Hematopoietic multipotent progenitor cell treated with erythropoietin and hydrocortisone succinate and interleukin-3 and kit ligand, for 6 days (in vitro differentiated cells): ENCODE measurements at places on chromosomes 5 and 9.

DNA sequence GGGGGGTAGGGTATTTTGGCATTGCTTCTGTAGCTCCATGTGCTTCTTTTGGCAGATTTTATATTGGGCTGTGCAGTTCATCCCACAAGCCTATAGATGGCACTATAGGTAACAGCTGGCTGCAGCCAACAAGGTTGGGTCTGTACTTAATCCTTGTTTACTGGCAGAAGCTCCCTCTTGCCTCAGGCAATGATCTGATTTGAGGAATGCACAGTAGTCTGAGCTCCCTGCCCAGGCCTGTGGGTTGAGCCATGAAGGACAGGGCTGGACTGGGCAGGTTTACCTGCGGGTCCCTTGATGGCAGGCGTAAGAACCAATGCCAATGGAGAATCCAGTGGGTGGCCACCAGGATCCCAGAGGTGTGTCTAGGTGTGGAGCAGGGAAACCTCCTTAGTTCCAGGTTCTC, 11.7 kb upstream of the OR1J2 start:
- DNase-seq, result peak; percentile 66

DNA sequence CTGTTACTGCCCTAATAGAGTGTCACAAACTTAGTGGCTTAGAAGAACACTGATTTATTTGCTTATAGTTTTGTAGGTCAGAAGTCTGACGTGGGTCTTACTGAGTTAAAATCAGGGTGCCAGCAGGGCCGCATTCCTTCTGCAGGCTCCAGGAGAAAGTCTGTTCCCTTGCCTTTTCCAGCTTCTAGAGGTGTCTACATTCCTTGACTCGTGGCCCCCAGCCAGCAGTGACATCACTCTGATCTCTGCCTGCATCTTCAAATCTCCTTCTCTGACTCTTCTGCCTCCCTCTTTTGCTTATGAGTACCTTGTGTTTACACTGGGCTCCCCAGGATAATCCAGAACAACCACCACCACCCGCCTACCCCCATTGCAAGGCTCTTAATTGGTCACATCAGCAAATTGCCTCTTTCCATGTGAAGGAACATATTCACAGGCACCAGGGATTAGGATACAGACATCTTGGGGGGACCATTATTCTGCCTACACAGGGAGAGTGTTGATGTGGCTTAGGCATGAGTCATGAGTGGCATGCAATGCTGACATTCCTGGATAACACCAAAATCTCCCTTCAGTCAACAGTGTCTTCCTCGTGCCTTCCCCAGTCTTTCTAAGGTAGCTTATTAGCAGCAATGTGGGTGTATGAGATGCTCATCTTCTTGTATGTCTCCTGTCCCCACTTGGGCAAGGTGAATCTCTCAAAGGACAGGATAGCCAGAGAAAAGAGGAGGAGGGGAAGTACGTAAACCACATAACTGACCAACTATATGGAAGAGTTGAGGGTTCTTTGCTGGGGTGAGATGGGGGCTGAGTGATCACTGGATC, 24.4 kb downstream of the CYFIP2 start:
- no peak for DNase-seq

GRCh38 chr5:173394701-173395100, 66.5 kb upstream of the STC2 start:
- DNase-seq, result no peak

DNA sequence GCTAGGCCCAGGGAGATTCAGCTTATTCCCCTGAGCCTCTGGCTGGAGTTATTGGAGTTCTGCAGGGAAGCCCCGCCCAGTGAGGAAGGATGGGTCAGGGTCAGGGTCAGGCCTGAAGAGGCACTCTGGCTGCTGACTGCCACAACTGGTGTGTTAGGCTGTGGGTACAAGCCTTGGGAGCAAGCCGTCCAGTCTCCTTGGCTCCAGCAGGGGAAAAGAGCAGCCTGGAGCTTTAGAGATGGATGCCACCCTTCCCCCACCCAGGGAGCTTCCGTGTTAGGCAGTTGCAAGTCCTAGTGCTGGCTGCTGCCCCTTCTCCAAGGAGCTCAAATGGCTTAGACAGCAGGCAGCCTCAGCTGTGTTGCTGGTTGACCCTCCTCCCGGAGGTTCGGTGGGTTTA, 34.4 kb upstream of the TAF11L2 start:
- DNase-seq, result no peak

- no peak for DNase-seq
These were observed 115.9 kb downstream of the DROSHA start for GRCh38 chr5:31415960-31416359.

GRCh38 chr5:141811287-141812155, 66.7 kb downstream of the PCDH1 start:
- peak; percentile 65 for DNase-seq

GRCh38 chr9:85258236-85258635, 483.5 kb downstream of the AGTPBP1 start:
- DNase-seq, result no peak

GRCh38 chr9:134655586-134656333, 14.2 kb downstream of the COL5A1 start:
- no peak for DNase-seq

DNA sequence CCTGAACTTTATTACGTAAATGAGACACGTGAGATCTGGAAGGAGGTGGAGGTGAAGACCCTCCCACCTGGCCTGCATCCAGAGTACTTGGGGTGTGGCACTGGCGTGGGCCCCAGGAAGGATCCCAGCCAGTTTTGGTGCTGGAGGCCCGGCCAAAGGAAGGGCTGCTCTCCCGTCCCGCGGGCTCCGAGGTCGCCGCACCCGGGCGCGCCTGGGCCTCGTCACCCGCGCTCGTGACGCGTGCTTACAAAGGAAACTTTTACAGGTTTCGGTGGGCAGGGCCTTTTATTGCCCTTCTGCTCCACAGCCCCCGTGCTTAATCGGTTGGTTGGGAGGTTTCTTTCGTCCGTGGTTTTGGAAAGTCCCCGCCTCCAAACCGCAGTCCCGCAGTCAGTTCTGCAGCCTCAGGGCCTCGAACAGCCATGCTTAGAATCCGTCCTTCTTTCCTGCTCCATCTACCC, 29.2 kb downstream of the CDKN2A start:
- DNase-seq, result peak; percentile 42

- no peak for DNase-seq
These were observed 220.8 kb upstream of the RFX3 start for GRCh38 chr9:3746296-3747275.

- no peak for DNase-seq
These were observed 29.6 kb downstream of the ANKDD1B start for GRCh38 chr5:75640826-75641225.

GRCh38 chr5:146076028-146076427, 29.3 kb downstream of the PLAC8L1 start:
- peak; percentile 71 for DNase-seq

- no peak for DNase-seq
These were observed 1298.3 kb upstream of the WWC1 start for GRCh38 chr5:166992874-166993722.

DNA sequence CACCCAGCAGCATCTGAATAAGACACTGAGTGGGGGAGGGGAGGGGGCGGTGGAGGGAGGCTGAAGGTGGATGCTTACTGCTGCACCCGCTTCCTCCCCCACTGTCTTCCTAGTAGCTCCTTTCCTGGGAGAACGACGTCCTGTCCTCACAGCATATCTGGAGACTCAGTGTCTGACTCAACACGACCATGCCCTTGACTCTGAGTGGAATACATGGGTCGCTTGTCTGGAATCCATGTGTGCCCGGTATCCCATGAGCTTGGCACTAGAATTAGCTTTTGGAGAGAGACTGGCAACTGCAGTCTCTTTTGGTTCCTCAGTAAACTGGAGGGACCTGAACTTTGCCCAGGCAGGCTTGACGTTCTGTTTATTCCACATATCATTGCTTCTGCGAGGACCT, 125.4 kb upstream of the FAM120A start:
- DNase-seq, result no peak

DNA sequence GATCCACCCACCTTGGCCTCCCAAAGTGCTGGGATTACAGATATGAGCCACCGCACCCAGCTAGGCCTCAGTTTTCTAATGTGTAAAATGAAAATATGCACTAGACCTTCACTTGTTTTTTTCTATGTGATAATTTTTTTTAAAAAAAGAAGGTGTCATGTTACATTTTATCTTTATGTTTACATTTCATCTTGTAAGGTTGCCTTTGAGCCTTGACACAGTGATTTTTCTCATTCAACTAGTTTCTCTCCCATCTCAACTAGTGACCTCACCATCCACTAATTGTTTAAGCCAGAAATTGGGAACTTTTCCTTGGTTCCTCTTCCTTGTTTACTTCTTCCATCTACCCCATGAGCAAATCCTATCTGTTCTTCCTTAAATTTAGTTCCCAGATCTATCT, 21.5 kb downstream of the TMC1 start:
- no peak for DNase-seq

DNA sequence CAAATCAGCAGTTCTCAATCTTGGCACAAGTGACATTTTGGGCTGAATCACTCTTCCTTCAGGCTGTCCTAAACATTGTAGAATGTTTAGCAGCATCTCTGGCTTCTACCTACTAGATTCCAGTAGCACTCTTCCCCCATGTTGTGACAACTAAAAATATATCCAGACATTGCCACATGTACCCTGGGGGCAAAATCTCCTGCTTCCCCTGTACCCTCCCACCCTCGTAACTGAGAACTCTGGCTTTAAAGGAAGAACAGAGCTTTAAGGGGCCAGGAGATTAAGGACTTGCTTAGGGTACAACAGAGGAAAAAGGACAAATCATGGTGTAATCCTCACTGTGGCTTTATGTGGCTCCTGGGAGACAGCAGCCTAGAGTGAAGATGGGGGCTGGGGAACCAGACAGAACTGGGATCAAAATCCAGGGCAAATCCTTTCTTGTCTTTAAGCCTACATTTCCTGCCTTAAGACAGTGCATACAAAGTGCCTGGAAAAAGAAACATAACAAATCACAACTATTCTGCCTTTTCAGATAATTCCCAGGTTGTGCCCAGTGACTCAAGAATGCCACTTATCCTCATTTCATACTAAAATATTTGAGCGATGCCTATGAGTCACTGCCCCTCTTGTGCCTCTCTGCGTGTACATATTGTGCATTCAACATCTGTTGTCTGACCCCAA, 109.3 kb downstream of the DAPK1 start:
- DNase-seq, result no peak

DNA sequence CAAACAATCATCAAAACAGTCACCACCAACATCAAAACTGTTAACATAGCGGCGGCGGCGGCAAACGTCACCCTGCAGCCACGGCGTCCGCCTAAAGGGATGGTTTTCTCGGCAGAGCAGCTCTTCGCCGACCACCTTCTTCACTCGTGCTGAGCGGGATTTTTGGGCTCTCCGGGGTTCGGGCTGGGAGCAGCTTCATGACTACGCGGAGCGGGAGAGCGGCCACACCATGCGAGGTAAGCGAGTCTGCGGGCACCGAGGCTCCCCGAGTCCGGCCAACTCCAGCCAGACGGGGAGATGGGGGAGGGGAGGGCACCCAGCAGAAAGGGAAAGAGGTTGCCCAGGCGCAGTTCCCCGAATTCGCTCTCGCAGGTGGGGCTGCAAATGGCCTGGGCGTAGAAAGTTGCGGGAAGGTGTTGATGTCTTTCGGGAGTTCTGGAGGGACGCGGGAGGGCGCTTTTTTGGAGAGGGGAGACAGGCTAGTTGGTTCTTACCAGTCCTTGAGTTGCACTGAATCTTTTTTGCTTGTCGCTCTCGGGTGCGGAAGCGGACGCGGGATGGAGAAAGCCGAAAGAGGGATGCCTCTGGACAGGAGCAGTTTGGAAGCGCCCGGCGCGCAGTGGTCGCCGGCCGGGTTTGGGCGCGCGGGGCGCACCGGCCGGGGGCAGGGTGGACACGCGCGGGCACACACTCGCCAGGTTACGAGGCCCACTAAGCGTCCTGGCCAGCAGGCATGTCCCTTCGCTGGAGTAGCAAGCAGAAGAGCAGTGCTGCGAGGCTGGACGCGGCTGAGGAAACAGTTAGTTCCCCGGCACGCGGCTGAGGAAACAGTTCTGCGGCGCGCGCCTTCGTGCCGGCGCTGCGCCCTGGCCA, 849 bp downstream of the RORB start:
- no peak for DNase-seq

DNA sequence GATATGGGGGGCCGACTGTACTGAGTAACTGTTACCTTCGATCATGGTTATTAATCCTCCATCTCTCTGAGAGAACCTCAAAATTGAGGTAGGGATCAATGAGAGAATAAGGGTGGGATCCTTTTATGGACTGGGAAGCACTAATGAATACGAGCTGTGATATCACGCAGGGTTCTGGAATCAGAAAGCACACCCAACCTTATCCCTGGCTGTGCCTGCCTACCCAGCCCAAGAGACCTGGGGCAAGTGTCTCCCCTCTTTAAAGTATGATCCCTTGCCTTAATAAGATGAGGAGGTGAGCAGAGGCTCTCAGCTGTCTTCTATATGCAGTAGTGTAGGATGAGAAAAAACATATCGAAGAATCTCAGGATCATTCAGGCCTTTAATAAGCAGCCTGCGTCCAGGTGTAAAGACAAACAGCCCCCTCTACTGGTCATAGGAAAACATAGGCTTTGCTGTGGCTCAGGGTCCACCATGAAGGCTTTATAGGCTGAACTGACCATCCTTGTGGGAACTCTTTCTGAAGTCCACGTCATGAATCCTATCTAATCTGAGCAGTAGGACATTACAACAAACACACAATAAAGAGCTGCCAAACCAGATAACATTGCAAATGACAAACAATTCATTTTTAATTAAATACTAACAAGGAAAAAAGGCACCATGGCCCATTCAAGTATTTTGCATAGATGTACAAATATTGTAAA, 16.8 kb downstream of the NIPAL4 start:
- DNase-seq, result peak; percentile 92

GRCh38 chr9:107176436-107177151, 106.5 kb upstream of the RAD23B start:
- no peak for DNase-seq

- no peak for DNase-seq
These were observed 349.2 kb upstream of the RORB start for GRCh38 chr9:74147906-74148305.

DNA sequence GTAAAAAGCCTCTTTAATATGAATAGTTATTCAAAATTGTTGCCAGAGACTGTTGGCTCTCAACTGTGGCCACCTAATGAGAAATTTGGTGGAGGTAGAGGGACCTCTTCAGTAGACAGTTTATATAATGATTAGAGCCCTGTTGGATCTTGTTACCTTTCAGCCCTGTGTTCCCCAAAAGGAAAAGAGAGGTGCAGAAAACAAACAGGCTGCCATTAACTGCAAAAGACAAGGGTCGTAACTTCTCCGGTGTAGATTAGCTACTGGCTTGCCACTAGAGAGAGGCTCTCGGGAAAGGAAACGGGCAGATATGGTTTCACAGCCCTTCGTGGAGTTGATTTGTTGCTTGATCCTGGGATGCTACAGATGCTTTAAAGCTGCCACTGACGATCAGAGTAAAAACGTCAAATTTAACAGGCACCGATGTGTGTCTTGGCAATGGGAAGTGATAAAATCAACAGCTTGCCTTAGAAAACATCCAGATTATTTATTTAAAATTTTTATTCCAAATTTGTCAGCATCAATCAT, 7.8 kb downstream of the FST start:
- no peak for DNase-seq

DNA sequence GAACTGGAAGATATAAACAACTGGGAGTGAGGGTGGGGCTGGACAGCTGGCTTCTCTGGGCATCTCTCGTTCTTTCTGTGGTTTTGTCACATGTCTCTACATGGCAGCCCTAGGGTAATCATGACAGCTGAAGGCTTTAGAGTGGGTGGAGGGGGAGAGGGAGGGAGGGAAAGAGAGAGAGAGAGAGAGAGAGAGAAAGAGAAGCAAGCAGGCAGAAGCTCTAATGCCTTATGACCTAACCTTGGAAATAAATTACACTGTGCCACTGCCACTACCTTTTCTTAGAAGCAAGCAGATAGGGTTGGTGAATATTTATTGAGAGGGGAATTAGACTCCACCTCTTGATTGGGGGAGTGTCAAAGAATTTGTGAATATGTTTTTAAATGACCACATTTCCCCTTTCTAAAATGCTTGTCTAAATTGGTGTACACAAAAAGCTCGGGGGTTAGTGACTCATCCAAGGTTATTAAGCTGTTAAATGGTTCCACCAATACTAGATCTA, 2.6 kb upstream of the DAPK1 start:
- DNase-seq, result peak; percentile 95
